Activated CD8-positive, alpha-beta memory T cell treated with anti-CD3 and anti-CD28 coated beads for 4 hours (primary cell): ENCODE measurements at places on chromosomes 12 and 14.

DNA sequence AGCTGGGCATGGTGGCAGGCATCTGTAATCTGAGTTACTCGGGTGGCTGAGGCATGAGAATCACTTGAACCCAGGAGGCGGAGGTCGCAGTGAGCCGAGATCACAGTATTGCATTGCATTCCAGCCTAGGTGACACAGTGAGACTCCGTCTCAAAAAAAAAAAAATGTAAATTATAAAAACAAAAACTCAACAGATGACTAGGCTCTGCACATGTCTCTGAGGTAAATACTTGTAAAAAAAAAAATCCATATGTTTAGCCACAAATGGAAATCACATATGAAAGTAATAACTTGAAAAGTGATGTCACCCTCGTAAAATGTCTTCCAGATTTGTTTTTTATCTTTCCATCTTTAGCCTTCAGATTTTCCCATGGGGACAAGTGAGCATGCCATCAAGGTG, 85.0 kb downstream of the KICS2 start:
- DNase-seq = no peak

DNA sequence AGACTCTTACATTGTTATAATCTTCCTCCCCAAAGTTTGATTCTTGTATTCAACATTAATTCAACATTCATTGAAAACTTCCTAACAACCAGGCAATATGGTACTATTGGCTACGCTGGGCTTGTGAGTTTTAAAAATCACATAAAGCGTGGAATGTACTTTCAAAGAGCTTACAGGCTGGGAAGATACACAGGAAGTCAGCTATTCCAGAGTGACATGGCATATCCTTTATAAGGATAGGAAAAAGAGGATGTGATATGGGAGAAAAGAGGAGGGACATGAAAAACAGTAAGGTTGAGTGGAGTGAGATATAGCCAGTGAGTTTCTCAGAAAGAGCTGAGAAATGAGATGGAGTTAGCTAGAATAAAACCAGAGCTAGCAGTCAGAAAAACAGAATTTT, 103.6 kb upstream of the ATF7IP start:
- DNase-seq = no peak

DNA sequence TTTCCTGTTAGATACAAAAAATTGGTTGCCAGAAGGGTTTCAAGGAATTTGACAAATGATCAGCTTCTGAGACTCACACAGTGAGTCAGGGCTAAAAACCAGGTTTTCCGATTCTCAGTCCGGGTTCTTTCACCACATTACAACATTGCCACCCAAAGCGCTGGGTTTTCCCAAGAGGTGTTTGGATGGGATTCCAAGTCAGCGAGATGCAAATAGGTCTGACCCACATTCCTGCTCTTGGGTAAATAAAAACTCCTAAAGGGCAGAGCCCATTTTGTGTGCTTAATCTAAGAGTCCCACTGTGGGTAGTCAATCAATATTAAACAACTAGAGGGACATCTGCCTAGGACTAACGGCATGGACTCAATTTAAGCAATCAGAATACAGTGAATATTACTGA, 5.4 kb upstream of the RIC8B start:
- DNase-seq = no peak

- no peak for DNase-seq
These were observed 359.8 kb downstream of the PCNX1 start for GRCh38 chr14:71267007-71267513.

GRCh38 chr14:35534873-35535482, 1.0 kb downstream of the INSM2 start:
- no peak for DNase-seq

- no peak for DNase-seq
These were observed 114.5 kb downstream of the RPAP3 start for GRCh38 chr12:47591361-47591791.
